ENCODE measurements at places on chromosomes 13 and 19.

DNA sequence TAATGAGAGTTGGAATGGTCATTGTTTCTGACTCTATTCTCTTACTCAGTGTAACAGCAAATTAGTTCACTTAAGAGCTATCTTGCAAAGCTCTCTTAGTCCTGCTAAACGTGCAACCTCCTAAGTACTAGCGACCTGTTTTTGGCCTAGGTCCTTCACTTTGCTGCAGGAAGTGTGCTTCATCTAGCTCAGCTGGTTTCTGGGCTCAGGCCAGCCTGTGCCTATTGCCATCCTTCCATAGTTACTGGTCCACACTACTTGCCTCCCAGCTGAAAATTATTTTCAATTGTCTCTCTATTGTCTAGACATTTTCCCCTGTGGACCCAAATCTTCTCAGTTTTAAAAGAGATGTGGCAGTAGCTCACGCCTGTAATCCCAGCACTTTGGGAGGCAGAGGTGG is 561.3 kb downstream of the FGF9 start:
- no peak for DNase-seq

GRCh38 chr19:51786646-51787494 is 8.1 kb upstream of the FPR3 start:
- DNase-seq, result no peak

DNA sequence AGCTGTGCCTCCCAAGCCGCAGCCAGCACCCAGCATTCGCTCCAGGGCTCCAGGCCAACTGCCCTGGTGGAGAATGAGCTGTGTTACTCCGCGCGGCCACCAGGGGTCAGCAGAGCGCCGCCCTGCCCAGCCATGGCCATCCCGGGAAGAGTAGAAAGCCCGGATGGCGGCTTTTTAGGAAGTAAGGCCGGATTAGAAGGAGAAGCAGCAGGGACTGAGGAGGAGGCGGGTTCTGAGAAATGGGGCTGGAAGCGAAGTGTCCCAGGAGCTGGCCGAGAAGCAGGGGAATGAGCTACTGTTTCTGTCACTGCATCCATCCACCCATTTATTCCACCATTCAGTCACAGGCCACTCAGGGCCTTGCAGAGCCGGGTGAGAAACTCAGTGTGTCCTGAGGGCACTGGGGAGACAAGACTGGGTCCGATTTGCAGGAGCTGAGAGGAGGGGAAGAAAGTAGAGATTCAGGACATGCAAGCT is 6.6 kb upstream of the NPAS1 start:
- peak; percentile 46 for DNase-seq

- DNase-seq, result no peak
These were observed 82.2 kb downstream of the TNFSF11 start for GRCh38 chr13:42656161-42656560.

DNA sequence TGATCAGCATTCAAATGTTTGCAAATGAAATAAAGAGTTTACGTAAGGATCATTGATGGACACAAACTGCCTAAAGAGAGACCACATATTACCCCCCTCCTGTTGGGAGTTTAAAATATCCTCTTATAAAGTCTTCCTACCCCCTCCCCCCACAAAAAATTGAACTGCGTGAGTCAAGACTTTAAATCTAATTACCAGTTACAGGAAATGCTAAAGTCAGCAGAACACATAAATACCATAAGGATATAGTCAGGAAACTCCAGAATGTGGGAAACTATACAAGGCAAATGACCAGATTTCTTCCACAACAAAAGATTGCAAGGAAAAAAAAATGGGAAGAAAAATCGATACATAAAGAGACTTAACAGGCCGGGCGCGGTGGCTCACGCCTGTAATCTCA is 44.4 kb upstream of the FARP1 start:
- DNase-seq, result no peak
